Omental fat pad (tissue), 4 donors: ENCODE measurements at places on chromosomes 4 and X. TPM values are rescaled to one million over a fixed set of nuclear protein-coding genes. Genes with fewer than 3 reads are reported as not detected.

DNA sequence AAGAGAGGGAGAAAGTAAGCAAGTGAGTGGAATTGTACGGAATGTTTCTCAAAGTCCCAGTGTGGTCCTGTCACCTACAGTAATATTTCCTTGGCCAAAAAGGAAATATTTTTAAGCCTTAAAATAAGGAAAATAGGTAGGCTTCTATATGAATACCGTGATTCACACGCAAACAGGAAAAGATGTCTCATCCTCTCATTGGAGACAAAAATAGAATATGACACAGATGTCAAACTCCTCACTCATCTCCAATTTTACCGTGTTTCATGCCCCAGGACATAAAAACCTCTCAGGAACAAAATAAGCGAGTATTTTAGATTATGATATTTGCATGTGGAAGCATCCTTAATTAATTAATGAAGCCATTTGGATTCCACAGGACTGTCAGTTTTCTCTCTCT lies 1269.5 kb downstream of the RAPGEF2 start:
- no peak for DNase-seq

GRCh38 chr4:90572996-90573395 lies 445.8 kb downstream of the CCSER1 start:
- DNase-seq = no peak

The TEX11 gene
- not detected for total RNA-seq

The SHOX gene
- total RNA-seq = not detected

The SOWAHD gene
- total RNA-seq = not detected

DNA sequence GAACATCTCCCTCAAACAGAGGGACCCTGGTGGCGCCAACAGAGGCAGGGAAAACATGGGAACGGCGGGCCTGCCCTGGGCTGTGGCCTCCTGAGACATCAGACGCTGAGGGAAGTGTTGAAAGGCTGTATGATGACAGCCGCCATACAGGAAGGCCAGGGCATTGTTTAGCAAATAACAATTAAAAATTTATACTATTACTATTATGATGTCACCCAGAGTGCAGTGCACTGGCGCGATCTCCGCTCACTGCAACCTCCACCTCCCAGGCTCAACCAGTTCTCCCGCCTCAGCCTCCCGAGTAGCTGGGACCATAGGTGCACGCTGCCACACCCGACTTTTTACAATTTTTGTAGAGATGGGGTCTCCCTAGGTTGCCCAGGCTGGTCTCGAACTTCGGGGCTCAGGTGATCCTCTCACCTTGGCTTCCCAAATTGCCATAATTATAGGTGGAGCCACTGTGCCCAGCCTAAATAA lies 54.6 kb downstream of the CPZ start:
- no peak for DNase-seq

GRCh38 chr4:97317671-97318070 lies 825.6 kb downstream of the STPG2 start:
- no peak for DNase-seq

- DNase-seq = no peak
Observed at GRCh38 chr4:128566693-128567092, 242.8 kb upstream of the JADE1 start.

The SPANXB1 gene
- total RNA-seq = not detected

The SSX1 gene
- not detected for total RNA-seq

- no peak for DNase-seq
Observed at GRCh38 chrX:53831662-53832635, 145.4 kb upstream of the HUWE1 start.

The IBSP gene
- not detected for total RNA-seq

The SPANXN3 gene
- not detected for total RNA-seq

- DNase-seq = no peak
Observed at GRCh38 chr4:58767598-58767997, 1657.4 kb upstream of the IGFBP7 start.

DNA sequence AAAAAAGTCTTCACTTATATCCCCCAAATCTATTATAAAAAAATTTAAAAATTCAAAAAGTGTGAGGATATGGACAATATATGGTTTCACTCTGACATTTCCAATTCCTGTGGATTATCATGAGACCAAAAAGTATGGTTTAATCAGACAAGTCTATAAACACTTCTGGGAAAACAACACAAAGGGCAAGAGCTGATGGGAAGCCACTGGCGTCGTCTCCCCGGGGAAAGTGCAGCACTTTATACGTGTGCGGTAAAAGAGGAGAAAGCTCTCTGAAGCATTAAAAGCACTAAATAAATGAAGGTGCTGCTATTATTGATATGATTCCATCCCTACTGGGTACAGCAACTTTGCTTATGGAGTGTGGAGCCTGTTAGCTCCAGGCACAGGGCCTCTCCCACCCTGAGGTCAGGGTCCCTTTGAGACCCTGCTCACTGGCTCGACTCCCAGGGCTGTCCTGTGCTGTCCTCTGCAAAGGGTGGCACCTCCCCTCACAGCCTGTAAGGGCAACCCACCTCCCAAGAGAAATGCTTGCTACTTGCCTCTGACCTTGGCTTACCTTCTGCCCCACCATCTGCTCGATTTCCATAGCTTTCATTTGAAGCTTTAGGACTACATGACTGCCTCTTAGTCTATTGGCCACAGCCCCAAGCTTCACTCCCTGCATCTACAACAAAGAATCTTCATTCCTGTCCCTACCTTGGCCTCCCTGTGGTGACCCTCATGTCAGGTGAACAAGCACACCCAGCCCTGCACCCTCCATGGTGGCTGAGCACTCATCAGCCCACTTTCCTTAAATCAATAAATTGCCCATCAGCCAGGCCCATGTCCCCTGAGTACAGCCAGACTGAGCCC lies 248.6 kb downstream of the HNRNPD start:
- no peak for DNase-seq

- DNase-seq = no peak
Observed at GRCh38 chrX:17167915-17168314, 207.1 kb upstream of the NHS start.

GRCh38 chrX:45731448-45731847 lies 530.8 kb upstream of the DIPK2B start:
- DNase-seq = no peak

The LRIT3 gene
- 0.19 TPM for total RNA-seq

- DNase-seq = no peak
Observed at GRCh38 chr4:104592183-104592582, 97.5 kb upstream of the CXXC4 start.

GRCh38 chr4:88033309-88033708 lies 25.9 kb downstream of the PKD2 start:
- DNase-seq = no peak

- no peak for DNase-seq
Observed at GRCh38 chrX:40908026-40908425, 172.7 kb upstream of the MED14 start.

The PPEF2 gene
- total RNA-seq = not detected

DNA sequence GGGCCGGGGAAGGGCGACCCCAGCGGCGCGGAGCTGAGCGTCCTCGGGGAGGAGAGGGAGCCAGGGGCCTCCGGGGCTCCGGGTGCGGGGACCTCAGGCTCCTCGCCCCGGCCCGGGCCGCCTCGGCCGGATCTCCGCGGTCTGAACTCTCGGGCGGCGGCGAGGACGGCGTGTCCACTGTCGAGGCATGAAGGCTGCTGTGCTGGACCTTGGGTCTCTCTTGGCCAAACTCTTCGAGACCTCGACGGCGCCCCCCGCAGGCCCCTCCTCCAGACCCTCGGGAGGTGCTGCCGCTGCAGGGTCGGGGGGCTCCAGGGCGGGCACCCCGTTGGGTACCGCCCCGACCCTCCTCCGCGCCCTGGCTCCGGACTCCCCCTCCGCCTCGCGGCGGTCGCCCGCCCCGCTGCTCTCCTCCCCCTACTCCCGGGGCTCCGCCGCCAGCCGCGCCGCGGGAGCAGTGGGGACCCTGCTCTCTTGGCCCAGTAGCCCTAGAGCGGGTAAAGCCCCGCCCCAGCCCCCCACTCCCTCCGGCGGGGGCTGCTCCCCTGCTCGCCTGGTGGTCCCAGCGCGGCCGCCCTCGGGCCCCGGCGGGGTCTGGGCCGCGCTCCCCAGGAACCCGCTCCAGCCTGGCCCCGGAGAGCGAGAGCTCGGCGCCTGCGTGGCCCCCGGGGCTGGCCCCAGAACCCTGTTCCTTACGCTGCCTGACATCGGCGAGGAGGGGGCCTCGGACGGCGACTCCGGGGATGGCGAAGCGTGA lies 564 bp downstream of the FAM149A start:
- no peak for DNase-seq

The PHF8 gene
- 27.6 TPM for total RNA-seq

GRCh38 chrX:30781711-30782444 lies 107.2 kb downstream of the TAB3 start:
- no peak for DNase-seq

The PIR gene
- total RNA-seq = 54.7 TPM

DNA sequence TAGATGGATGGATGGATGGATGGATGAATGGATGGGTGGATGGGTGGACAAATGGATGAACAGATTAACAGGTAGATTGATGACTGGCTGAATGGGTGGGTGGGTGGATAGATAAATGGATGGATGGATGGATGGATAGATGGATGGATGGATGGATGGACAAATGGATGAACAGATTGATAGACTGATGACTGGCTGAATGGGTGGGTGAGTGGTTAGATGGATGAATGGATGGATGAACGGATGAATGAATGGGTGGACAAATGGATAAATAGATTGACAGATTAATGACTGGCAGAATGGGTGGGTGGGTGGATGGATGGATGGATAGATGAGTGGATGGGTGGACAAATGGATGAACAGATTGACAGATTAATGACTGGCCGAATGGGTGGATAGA lies 13.6 kb upstream of the AKAP17A start:
- no peak for DNase-seq

- DNase-seq = no peak
Observed at GRCh38 chr4:29770627-29771026, 949.5 kb upstream of the PCDH7 start.
